ENCODE measurements at places on chromosomes 6 and 20.

- DNase-seq = peak; percentile 77
These were observed 23.0 kb upstream of the CD24 start for GRCh38 chr6:106997392-106998158.

DNA sequence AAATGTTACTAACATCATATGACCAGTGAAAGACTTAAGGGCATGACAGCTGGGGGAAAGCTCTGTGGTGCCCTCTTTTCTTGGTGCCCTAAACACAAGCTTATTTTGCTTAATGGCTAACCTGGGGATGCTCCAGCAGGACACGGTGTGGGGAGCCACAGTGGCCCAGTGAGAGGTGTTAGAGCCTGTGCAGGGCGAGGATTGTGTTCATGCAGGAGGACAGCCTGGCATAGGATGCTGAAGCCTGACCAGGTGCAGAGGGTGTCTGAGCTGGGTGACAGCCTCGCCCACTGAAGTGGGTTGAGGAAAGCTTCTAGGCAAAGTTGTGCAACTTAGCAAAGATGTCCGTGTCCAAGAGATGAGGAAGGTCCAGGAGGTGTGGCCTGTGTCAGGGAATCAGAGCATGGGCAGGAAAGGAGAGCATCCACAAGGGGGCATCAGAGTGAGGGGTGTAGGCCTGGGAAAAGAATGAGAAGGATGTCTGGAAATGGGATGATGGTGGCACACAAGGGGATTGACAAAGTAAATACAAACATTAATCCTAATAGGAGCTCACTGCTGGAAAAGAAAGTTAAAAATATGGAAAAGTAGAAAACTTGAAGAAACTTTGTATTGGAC lies 33.9 kb downstream of the SLC17A4 start:
- peak; percentile 59 for DNase-seq

- DNase-seq = no peak
These were observed 233.8 kb upstream of the TBX18 start for GRCh38 chr6:84998223-84998622.

DNA sequence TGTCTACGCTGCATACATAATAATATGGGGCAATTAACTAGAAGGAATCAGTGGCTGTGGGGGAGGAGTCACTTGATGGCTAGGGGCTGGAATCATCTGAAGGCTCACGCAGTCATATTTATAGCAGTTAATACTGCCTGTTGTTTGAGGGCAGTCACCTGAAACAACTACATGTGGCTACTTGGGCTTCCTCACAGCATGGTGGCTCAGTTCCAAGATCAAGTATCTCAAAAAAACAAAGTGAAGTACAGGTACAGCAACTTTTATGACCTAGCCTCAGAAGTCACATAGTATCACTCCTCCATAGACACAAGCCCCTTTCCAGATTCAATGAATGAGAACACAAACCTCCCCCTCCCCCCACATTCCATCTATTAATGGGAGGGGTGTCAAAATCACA lies 63.7 kb downstream of the STX11 start:
- DNase-seq = no peak

- DNase-seq = no peak
These were observed 84.8 kb upstream of the MPC1 start for GRCh38 chr6:166467436-166468000.

GRCh38 chr20:40952136-40952535 lies 76.5 kb upstream of the TOP1 start:
- no peak for DNase-seq

- no peak for DNase-seq
These were observed 130.9 kb downstream of the QKI start for GRCh38 chr6:163545370-163545769.

DNA sequence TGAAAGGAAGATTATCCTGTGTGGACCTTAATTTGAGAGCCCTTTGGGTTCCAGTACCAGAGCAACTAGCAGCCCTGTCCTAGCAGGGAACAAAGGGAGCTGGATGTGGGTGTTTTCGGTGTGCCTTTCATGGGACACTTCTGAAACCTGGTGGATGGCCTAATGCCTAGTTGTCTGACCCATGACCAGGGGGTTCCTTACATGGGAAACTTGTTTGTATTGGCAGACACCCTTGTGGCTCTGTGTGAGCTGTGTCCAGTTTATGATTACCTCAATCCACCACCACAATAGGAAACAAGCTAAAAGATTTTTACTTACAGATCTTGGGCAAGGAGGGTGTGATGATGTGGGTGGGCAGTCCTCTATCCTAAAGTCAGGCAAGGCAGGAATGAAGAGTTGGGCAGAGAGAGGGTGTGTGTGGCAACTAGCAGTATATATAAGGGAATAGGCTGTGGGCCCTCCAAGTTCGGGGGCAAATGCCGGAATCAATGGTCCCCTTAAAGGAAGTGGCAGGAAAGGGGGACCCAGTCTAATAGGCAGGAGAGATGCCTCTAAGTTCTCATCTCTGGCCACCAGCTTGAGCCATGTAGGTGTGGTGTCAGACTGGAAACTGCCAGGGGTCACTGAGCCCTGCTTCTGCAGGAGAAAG lies 264.6 kb downstream of the QKI start:
- no peak for DNase-seq

- peak; percentile 67 for DNase-seq
These were observed 30.1 kb downstream of the RIMS4 start for GRCh38 chr20:44780226-44780625.

DNA sequence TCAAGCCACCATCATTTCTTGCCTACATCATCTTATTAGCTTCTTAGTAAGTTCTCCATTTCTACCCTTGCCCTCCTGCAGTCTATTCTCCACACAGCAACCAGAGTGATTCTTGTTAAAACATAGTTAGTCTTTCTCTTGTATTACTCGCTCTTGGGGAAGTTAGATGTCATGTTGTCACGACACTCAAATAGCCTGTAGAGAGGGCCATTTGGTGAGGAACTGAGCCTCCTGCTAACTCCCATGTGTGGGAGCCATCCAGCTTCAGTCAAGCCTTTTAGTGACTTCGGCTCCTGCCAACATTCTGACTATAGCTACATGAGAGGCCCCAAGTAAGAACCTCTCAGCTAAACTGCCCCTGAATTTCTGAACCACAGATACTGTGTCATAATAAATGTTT lies 395.4 kb downstream of the CDC5L start:
- no peak for DNase-seq

GRCh38 chr20:41480054-41480770 lies 113.6 kb upstream of the EMILIN3 start:
- no peak for DNase-seq

DNA sequence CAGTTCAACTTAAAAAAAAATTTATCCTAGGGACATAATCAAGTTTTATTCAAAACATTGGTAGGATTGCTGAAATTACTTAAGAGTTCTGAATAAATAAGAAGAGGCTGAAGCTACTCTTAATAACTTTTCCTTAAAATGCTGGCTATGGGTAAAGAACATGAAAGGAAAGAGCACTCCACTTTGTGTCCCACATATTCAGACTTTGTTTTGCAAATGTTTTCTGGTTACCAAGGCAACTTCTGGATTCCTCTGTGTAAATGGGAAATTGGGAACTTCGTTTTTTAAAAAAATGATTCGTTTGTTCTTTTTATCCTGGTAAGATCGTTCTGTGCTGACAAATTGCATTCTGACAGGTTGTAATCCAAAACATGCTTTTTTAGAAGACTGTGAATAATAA lies 115.0 kb downstream of the KIF6 start:
- peak; percentile 20 for DNase-seq

DNA sequence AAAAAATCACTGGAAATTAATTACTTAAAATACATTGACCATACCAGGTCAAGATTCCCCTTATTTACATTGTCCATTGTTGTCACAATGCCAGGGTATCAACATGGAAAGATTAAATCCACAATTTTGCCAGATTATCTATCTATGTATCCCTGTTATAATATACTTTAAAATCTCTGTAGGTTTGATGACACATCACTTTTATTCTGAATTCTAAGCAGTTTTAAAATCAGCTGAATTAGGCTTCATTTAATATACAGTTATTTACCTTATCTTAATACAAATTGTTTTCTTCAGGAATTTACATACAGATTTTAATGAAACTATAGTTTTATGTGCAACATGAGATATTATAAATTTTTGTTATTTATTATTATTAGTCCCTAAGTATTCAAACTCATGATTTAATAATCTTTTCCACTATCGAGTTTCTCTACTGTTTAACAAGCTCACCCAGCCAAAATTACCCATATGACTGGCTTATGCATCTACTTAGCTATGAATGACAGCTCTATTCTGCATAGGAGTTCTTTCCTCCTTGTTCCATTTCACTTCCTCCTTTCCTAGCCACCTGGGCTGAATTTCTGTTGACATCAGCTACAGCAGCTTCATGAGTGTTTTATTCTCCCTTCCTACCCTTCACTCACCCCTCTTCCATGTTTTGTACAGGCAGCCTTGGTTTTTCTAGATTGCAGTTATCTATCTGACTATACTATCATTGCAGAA lies 654.2 kb upstream of the MAP3K7 start:
- no peak for DNase-seq

GRCh38 chr6:106702451-106703110 lies 73.2 kb downstream of the QRSL1 start:
- DNase-seq = no peak

GRCh38 chr6:118722829-118723813 lies 71.7 kb upstream of the CEP85L start:
- no peak for DNase-seq

DNA sequence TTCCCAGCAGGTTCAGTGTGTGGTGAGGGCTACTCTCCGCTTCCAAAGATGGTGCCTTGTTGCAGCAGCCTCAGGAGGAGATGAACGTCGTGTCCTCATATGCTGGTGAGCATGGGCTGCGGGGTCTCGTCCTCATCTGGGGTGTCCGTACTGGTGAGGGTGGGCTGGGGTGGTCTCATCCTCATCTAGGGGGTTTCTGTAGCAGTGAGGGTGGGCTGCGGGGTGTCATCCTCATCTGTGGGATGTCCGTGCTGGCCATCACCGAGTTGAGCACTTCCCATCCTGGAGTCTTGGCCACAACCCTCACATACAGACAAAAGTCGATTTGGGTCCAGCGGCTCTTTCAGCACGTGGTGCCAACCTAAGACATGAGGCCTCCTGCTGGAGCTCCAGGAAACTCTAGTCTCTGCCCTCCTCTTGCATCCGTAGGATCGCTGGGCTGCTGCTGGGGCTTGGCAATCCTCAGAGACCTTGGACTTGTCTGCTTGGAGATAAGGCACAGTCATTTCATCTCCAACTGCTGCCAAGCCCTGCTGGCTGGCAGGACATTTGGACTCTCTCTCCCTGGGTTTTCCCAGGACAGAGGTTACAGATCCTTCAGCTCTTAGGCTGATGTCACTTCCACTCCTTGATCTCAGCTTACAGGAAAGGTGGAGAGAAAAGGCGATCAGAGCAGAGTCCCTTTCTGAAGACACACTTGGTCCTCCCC lies 160.4 kb downstream of the PACRG start:
- no peak for DNase-seq

GRCh38 chr6:6978731-6979130 lies 129.0 kb upstream of the RREB1 start:
- DNase-seq = no peak

DNA sequence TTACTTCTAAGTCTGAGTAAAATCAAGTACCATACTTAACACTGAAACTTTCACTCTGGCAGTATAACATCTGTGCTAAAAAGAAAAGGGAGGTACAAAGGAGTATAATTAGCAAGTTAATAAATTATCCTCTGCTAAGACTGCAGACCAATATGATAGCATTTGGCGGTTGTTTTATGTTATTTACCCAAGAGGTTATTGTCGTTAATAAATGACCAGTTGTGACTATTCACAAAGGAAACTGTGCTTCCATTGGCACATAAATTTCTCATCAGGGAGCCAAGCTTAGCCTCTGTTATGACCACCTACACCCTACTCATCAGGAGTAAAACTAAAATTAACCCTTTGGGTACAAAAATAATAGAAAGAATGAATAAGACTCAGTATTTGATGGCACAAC lies 86.5 kb downstream of the CRYBG1 start:
- no peak for DNase-seq

DNA sequence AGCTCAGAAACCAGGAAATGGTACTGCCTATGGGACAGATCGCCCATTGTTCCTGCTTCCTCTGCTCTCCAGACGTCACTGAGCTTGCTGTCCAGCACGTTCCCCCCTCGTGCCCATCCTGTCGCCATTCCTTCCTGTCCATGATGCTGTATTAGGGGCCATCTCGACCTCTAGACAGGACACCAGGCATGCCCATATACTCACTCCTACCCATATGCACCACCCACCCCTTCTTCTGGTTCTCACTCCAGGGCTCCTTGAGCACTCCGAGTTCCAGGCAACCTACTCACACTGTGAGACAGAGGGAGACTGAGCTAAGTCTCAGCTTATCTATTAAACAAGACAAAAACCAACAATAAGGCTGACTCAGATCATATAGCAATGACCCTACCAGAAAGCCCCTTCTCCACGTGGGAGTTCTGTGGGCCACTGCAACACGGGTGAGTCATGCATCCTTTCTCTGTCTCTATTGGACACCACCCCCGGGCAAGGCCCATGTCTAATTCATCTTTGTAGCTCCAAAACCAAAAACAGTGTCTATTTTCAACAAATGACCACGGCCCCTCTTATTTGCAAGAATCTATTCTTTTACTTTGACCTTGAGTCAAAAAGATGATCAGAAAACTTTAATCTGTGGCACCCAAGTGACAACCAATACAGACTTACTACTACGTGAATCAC lies 65.7 kb downstream of the PSMG4 start:
- peak; percentile 76 for DNase-seq

- no peak for DNase-seq
These were observed 207.1 kb upstream of the PRSS16 start for GRCh38 chr6:27040244-27041042.

DNA sequence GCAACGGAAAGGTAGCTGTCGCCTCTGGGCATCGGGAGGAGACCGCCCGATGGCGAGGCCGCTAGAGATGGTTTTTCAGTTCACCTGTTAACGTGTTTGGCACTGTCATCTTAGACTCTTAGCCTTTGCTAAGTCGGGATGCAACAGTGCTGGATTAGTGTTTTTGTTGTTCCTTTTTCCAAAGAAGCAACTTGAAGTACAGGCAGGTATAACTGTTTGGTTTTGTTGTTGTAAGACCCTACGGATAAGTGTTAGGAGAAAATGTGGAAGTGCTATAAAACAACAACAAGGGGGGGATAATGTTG lies 723 bp downstream of the MANEA start:
- peak; percentile 3 for DNase-seq

DNA sequence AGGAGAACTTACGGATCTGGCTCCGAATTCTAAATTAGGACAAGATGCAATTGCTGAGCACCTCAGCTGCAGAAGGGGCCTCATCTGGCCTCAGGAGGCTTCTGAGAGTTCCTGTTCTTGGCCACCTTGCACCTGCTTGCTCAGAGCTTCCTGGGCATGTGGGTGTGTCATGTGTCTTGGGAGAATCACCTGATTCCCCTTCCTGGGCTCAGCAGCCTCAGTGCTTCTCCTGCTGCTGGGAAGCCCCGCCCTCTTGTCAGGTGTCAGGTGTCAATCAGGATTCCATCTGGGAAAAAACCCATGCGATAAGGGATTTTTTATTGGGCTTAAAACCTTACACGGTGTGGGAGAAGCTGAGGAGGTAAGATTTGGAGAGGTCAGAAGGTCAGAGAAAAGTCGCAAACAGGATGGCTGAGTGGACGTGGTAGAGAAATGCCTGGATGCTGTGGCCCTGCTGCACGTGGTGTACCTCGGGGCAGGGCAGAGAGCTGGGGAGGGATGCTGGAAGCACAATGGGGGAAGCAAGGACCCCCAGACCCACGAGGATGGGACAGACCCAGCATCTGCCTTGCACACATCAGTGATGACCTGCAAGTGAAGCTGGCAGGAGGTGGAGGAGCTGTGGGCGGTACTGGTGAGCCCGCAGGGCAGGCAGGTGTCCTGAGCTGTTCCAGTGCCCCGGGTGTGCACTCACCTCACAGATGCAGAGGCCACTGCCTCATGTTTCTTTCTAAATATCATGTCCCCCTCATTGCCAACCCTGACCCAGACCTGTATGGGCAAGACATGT lies 170.8 kb downstream of the CDH4 start:
- DNase-seq = no peak

Data from AG08395 (cell line).